Tongue (tissue), 3 donors: ENCODE measurements at places on chromosomes 7 and 10.

DNA sequence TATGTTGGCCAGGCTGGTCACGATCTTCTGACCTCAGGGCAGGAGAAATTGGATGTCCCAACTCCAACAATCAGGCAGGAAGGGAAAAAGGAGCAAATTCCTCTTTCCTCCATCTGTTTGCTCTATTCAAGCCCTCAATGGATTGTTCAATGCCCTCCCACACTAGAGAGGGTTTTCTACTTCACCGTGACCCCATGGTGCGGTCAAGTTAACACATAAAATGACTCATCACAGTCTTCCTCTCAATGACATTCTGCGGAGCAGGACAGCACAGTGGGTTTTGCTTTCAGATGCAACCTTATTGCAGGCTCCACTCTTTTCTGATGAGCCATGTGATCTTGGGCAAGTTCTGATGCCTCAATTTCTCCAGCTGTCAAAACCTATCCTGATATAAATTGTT lies 364.9 kb downstream of the ANKRD30A start:
- no peak for DNase-seq

DNA sequence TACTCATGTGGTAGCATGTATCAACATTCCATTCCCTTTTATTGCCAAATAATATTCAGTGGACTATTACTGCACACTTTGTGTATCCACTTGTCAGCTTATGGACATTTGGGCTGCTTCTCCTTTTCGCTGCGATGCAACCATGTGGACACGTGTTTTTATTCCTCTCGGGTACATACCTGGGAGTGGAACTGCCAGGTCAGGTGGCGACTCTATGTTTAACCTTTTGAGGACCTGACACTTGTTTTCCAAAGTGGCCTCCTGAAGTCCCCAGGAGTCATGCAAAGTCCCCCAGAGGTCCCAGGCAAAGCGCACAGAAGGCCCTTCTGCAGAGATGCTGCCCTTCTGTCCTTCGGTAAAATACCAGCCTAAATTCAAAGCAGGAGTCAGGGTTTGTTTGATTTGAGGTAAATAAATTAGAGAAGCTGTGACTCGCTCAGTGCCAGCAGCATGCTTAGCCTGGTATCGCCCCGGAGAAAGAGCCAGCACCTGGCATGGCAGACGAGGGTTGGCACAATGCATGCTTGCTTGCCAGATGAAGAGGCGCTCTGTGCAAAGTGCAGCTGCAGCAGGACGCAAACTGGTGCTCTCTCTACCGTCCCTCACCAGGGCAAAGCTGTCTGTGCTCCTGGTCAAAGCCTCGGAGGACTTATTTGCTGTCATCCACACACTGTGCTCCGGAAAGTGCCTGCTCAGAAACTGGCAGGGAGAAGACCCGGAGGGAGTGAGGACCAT lies 37.8 kb downstream of the HIPK2 start:
- peak; percentile 37 for DNase-seq

- no peak for DNase-seq
Measured at GRCh38 chr7:40095230-40095629, 39.2 kb downstream of the MPLKIP start.

- no peak for DNase-seq
Measured at GRCh38 chr10:126754966-126755365, 84.5 kb upstream of the C10orf90 start.

GRCh38 chr7:111750228-111750627 lies 187.9 kb upstream of the IMMP2L start:
- DNase-seq, result no peak

DNA sequence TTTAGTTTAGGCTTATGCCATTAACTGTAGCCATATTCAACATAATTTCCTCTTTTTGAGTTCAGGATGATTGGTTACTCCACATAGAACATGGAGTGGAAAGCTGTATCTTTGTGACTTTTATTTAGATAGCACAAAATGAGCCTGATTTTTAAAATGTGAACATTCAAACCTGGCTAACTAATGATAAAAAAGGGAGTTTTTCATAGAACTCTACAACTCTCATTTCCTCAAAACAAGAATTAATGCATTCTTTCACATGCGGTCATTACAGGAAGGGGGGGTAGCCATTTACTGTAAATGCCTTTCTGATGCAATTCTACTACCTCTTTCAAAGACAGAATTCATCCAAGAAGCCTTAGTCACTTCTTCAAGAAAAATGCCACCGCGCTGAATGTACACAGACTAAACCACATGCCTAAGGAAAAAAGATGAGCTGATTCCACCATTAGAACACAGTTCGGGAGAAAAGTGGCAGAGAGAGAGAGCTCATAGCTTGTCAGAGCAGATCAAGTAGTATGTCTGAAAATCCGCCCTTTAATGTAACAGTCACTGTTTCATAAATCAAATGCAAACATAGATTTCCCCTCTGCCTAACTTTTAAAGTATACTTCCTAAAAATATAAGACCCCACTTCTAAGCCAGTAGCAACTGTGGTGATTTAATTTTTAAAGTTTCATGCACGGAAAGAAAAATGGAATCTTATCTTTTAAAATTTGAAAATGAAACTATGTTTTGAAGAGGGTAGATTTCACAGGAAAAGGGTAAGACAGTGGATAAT lies 226.4 kb upstream of the KLF14 start:
- no peak for DNase-seq

- peak; percentile 41 for DNase-seq
Measured at GRCh38 chr10:23693501-23693901, 254.6 kb downstream of the OTUD1 start.

GRCh38 chr7:116517626-116518025 lies 7.2 kb upstream of the CAV1 start:
- no peak for DNase-seq

DNA sequence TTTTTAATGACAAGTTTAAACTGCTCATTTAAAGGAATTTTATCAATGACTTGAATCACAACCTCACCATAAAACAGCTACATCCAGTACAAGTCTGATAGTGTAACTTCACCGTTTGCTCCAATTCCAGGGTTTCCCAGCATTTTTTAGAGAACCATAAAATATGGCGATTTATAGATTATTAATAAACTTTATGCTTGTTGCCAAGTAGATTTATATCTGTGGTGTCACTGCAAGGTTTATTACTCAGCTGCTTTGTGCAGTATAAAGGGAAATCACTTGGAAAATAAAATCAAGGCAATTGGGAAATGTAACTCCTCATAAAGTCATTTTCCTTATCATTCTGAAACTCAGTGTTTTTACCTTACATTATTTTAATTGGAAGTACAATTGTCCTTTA lies 64.0 kb upstream of the ADAM12 start:
- DNase-seq, result no peak

DNA sequence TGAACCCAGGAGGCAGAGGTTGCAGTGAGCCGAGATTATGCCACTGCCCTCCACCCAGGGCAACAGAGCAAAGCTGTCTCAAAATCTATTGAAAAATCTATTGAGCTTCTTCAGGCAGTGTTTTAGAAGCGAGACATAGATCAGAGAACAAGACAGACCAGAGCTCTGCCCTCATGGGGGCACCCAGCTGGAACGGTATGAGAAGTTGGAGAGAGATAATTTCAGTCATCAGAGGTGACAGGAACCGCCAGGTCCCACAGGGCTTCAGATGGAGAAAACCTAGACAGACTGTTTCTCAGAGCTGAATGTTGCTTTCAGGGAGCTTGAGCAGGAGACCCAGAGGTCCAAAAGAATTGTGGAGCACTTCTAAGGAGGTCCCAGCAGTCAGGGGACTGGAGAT lies 14.2 kb upstream of the GTF2IRD1 start:
- DNase-seq, result no peak

DNA sequence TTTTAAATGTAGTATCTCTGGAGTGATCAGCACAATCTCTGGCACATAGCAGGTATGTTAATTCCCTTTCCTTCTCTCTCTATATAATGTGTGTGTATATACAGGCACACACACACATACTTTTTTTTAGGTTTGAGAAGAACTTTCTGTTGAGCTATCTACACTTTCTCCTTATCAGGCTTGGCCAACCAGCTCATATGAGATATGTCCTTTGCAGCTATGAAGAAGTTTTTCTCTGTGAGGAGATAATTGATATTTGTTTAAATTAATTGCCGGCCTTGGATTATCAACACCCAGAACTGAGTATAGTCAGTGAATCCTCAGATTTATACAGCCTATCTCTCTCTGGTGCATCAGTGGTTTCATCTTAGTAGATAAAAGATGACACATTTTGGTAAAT lies 2.3 kb upstream of the MCU start:
- no peak for DNase-seq

- DNase-seq, result peak; percentile 82
Measured at GRCh38 chr10:103884681-103885139, 29.3 kb upstream of the SH3PXD2A start.

- DNase-seq, result no peak
Measured at GRCh38 chr7:70416347-70416985, 715.5 kb upstream of the GALNT17 start.

DNA sequence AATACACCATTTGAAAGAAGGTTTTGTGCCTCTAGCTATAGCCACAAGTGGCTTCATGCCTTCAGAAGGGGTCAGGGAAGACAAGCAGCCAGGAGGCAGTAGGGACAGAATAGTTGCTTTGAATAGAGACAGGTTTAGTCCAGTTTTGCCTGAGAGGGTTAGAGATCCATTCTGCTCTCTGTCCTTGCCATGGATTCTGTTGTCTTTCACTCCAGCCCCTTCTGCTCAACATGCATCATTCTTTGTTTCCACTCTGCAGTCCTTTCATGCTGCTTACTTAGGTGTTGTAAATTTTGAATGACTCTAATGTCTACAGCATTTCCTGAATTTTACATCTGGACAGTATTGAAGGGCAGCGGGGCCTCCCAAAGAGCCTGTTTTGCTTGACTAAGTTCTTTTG lies 60.3 kb downstream of the CNTNAP2 start:
- peak; percentile 29 for DNase-seq

DNA sequence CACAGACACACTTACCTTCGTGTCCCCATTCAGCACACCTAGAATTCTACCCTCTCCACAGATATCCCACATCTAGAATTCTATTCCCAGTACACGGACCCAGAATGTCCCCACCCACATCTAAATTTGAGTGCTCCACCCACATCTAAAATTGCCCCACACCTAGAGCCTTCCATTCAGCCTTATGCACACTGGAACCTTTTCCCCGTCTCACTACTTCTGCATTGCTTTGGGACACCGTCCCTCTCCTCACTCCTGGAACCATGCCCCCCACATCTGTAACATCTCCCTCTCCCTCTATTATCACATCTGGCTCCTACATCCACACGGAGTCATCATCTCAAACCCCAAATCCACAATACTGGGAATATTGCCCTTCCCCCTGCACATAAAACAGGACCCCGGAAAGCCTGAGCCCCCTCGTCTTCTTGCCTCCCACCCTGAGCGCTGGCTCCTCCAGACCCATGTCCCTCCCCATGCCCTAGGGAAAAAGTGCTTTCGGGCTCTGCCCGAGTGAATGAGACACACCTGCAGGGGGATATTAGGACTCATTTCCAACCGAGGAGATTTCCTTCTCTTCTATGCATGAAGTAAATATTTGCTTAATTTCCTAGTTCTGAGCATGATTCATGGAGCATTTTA lies 125.8 kb upstream of the UNC5B start:
- no peak for DNase-seq

DNA sequence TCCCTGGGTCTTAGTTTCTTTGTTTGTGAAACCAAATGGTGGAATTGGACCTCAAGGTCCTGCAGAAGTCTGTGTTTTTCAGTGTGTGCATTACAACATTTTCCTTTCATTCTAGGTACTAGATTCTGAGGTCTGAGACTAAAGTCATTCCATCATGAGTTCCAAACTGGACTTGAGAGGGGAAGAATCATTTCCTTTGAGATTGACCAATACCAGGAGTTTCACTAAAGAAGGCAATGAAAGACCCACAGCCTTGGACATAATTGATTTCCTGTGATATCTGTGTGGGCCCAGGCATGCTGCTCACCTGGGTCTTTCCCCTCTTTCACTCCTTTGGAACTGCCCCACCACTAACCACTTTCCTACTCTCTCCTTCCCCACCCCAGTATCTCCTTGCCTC lies 18.2 kb downstream of the TAS2R41 start:
- DNase-seq, result no peak

- DNase-seq, result no peak
Measured at GRCh38 chr10:119503821-119504220, 38.7 kb downstream of the RGS10 start.

GRCh38 chr7:151549644-151550043 lies 29.9 kb upstream of the RHEB start:
- no peak for DNase-seq

GRCh38 chr10:71467161-71467560 lies 70.4 kb downstream of the CDH23 start:
- DNase-seq, result no peak

DNA sequence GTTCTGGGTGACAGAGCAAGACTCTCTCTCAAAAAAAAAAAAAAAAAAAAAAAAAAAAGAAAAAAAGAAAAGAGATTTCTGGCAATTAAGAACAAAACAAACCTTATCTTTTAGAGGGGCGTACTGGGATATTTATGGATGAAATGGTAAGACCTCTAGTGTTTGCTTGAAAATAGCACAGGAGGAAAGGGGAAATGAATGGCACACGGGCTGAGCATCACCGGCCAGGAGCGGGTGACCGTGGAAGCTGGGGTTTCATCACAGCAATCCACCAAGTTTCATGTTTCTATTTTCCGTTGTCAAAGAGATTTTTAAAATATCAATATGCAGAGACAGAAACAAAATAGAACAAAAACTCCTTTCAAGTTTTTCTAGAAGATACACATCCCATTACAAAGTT lies 105.6 kb downstream of the SVIL start:
- DNase-seq, result no peak

DNA sequence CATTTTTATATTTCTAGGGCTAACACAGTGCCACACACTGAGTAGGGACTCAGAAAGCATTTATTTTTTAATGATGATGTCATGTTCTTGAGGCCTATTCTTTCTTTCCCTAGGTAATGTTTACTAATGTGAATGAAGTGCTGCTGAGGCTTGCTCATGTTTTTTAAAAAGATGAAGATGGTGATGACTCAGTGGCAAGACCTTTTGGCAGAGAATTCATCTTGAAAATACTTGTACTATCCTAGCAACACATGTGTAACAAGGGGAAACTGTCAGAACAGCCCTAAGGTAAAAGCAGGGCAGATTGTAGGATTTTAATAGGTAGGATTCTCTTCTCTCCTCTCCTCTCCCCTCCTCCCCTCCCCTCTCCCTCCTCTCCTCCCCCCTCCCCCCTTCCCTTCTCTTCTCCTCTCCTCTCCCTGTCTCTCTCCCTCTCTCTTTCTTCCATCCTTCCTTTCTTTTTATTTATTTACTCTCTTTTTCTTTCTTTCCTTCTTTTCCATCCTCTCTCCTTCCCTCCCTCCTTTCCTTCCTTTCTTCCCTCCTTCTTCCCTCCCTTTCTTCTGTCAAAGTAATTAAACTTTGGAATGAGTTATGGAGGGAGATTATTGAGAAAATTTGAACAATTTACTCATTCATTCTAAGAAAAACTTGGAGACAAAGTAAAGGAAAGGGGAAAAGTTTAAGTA lies 75.3 kb downstream of the ZNF92 start:
- DNase-seq, result peak; percentile 33

DNA sequence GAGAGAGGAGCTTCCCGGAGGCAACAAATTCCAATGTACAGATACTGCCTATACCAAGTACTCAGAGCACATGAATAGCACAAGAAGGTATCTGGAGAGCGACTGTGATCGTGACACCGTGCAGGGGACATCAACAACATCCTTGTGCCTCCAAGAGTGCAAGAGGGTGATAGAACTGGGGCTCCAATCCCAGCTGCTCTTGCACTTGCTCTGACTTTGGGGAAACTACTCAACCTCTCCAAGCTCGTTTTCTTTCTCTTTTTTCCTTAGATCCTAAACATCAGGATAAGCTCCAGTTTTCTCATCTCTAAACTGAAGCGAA lies 12.1 kb downstream of the RFC2 start:
- no peak for DNase-seq
